ENCODE measurements at places on chromosomes 2 and 18.

DNA sequence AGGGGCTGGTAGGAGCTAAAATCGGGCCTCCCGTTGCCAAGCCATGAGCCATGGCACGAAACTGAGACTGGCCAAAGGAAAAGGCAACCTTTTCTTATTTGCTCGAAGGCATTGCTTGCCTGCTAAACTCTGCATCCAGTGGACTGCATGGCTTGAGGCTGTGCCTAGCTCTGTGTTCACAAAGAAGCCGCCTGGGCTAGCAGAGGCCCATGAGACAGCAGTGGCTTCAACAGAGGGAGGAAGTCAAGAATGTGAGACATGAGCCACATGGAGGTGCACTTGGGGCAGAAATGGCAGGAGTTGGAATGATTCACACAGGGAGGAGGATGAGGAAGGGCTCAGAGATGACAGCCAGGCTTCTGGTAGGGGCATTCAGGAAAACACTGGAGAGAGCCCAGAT is 33.5 kb downstream of the TPRKB start:
- no peak for DNase-seq

GRCh38 chr2:150076281-150076680 is 411.2 kb downstream of the RND3 start:
- DNase-seq = no peak

- no peak for DNase-seq
Measured at GRCh38 chr2:1854729-1855547, 110.6 kb upstream of the PXDN start.

DNA sequence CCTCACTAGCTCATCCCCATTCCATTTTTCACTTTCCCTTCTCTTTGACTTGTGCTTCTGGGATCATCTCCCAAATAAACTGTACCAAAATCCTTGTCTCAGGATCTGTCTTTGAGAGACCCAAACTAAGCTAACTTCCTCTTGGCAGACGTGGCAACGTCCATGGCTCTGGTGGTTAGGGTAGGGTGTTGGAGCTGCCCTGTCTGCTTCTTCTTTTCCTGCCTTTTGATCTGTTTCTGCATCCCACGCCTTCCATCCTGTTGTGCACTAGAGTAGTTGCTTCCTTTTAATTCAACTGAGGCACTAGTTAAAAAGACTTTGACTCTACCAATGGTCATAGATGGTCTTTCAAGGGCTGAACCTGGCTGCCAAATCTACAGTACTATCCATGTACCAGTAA is 5.5 kb upstream of the MAP4K4 start:
- DNase-seq = peak; percentile 23

GRCh38 chr2:238821391-238821790 is 26.5 kb upstream of the TWIST2 start:
- no peak for DNase-seq

- DNase-seq = no peak
Measured at GRCh38 chr2:119608553-119608952, 64.3 kb downstream of the CFAP221 start.

DNA sequence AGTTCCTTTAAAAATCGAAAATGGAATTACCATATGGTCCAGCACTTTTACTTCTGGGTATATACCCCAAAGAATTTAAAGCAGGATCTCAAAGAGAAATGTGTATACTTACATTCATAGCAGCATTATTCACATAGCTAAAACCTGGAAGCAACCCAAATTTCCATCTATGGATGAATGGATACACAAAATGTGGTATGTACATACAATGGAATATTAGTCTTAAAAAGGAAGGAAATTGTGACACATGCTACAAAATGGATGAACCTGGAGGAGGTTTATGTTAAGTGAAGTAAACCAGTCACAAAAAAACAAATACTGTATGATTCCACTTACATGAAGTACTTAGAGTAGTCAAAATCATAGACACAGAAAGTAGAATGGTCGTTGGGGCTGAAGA is 147.9 kb upstream of the LTBP1 start:
- no peak for DNase-seq

DNA sequence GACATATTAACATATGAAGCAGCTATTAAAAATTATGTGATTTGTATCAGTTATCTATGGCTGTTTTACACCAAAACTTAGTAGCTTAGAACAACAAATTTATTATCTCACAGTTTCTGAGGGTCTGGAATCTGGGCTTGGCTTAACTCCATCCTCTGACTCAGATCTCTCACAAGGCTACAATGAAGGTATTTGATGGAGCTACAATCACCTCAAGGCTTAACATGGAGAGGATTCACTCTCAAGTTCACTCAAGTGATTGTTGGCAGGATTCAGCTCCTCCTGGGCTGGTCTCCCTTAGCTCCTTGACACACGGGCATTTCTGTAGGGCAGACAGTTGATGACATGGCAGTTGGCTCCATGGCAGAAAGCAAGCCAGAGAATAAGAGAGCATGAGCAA is 133.0 kb upstream of the SLC14A2 start:
- no peak for DNase-seq

DNA sequence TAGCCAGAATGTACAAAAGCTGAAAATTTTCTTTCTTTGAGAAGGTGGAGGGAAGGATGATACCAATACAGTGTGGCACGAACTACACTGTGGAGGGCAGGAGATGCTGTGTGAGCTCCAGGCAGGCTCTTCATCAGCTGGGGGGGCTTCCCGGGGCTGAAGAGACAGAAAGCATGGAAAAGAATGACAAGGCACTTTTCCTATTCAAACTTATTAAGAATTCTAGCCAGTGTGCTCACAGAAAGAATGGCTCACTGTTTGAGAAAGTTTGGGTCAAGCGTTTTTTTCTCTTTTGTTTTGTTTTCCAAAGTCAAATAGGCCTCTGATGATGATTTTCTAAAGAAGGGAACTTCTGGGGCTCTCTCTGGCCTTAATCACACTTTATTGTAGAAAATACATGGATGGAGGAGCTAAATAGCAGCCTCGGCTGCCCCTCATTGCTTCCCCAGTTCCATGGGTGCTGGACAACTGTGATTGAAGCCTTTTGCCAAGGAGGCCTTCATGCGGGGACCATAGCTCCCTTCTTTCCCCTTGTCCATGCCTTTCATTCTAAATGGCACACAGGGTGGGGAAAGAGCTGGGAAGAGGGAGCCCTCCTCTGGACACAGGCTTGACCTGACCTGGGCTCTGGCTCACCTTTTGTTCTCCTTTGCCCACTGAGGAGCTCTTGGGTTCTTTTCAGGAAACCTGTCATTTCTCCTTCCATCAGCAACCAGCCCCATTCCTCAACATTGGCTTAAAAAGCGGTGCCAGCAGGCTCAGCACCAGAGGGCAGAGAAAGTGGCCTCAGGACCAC is 130.6 kb downstream of the TDRD15 start:
- DNase-seq = no peak

GRCh38 chr2:241984271-241984655 is 114.7 kb downstream of the RTP5 start:
- no peak for DNase-seq

DNA sequence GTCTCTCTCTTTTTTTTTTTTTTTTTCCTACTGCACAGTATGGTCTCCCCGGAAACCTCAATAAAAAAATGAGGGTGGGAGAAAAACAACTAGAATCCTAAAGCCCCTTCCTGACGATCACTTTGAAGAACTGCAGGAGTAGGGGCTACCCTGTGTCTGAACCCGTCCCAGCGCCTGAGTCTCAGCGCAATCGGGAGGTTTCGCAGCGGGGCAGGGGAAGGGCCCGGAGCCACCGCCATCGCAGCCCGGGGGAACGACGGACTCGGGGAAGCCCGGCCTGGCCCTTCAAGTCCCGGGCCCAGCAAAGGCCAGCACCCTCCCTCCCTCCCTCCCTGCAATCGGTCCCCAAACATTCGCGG is 411 bp downstream of the NARS1 start:
- no peak for DNase-seq

DNA sequence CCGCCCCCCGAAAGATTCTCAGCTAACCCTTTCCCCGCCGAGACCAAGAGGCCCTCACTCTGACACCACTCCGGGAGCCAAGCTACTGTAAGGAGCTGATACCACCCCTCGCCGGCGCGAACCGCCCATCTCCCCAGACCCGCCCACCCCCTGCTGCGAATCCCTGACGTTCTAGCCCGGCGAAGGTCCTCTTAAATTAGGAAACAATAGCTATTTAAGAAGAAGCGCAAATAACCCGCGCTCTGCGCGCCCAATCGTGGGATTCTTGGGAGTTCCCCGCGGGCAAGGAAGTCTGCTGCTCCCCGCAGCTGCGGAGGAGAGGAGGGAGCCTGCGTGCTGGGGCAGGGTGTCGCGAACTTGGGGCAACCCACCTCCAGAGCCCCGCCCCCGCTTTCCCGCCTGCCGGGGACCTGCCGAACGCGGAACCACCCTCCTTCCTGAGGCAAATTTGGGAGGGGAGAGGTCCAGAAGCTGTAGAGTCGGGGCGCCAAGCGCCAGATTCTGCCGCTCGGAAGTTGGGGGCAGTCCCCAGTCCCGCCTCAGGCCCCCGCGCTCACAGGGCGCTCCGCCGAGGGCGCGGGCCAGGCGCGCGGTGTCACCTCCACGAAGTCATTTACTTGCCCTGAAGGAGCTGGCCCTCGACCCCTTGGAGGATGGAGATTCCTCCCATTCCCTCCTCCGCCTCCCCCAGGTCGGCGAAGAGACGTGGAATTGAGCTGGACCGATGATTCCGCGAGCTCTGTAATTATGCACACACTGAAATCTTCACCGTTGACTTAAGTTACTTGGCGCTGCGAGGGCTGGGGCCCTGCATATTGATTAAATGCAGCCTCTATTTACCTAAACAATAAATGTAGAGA is 8.4 kb upstream of the SP9 start:
- peak; percentile 65 for DNase-seq

- no peak for DNase-seq
Measured at GRCh38 chr2:200482194-200482593, 27.7 kb downstream of the KCTD18 start.

GRCh38 chr2:203894262-203894661 is 26.7 kb downstream of the CTLA4 start:
- DNase-seq = no peak

GRCh38 chr2:23756593-23757292 is 170.2 kb downstream of the ATAD2B start:
- no peak for DNase-seq

- no peak for DNase-seq
Measured at GRCh38 chr2:47651296-47651695, 131.6 kb upstream of the MSH6 start.

DNA sequence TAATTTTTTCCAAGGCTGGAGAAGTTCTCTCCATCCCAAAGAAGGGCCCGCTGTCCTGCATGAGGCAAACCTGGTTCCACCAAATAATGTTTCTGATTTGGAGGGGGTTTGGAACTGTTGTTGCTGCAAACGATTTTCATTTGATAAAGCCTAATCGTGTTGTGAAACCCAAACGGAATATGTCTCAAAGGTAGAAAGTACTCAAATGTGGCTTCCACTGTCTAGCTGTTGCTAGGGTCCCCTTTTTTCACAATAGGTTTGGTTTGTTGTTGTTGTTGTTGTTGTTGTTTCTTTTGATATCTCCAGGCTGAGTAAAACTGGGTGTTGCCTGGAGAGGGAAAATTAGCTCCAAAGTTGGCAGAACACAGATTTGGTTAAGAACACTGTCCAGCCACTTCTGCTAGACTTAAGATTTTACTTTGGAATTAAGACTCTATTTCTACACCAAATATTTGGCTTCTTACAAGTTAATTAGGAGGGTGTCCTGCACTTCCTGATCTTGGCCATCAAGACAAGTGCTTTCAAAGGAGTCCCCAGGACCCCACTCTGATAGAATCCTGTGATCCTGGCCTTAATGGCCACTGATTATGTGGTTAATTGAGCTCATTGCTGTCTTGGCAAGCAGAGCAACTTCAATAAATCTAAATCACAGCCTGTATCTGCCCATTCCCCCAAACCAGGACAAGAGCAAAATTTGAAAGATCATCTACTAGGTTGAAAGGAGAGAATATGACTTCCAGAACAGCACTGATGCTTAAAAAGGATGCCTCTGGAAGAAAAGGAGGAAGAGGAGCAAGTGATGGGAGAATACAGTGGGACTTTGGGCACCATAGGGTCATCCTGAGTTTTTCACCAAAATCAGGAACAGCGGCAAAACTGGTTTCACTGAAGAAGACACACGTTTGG is 3.3 kb upstream of the HOXD13 start:
- no peak for DNase-seq

- no peak for DNase-seq
Measured at GRCh38 chr2:249538-250042, 14.2 kb downstream of the SH3YL1 start.

DNA sequence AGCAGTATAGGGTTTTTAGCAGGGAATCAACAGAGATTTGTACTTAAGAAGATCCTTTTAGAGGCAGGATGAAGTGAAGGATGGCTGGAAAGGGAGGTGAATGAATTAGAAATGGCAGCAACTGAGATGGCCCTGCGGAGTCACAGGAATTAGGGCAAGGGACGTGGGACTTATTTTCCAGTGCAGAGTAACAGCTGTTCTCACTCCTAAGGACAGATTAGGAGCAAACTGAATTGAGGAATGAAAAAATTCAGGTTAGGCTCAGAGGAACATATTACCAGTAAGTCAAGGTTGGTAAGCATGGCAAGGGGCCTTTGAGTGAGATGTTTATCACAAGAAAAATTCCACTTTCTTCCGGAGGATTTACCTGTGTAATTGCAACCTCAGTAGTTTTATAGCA is 34.4 kb downstream of the COL4A3 start:
- no peak for DNase-seq

GRCh38 chr18:37294951-37295350 is 270.6 kb downstream of the CELF4 start:
- DNase-seq = no peak

DNA sequence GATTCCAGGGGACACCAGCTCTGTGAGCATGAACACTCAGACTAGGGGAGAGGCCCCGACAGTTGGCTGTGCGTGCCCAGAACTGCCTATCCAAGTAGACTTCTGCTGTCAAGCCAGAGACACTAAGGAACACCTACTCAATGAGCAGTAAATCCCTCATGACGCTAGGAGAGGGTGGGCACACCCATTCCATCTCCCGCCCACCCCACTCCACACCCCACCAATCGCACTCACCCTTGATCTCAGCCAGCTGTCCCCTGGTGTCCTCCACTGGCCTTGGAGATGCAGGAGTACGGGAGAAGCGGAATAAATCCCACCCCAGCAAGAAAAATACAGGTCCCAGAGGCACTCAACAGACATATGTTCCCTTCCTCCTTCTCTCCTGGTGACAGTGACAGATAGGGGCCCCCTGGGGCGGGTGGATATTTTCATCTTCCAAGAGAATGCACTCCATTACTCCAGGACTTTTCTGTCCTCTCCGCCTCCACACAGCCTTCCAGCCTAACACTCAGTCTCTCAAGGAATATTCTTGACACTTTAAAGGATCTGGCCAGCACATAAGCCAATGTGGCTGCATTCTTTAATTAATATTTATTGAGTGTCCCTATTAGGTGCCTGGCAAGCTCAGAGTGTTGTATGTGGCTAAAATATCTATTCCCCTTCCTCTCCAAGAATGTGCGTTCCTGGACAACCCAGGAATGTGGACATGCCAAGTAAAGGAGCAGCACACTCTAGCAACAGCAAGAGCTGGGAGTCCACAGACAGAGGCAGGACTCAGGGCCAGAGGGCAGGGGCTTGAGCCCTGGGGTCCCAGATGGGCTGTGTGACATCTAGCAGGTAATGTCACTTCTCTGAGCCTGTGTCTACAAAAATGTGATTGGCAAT is 13.1 kb upstream of the SMAD7 start:
- DNase-seq = no peak

Data from AML-193 (cell line).